ENCODE measurements at places on chromosomes 5 and 9. TPM values are rescaled to one million over a fixed set of nuclear protein-coding genes. Genes with fewer than 3 reads are reported as not detected.

ADGRD2 gene
- total RNA-seq: not detected

PCDHGA8 gene
- 2.6 TPM for total RNA-seq

GRIN1 gene
- total RNA-seq: not detected

PTTG1 gene
- 17.5 TPM for total RNA-seq

PKN3 gene
- 1.7 TPM for total RNA-seq

Data from fibroblast of lung (primary cell).